ENCODE measurements at places on chromosomes 2 and 18. TPM values are rescaled to one million over a fixed set of nuclear protein-coding genes. Genes with fewer than 3 reads are reported as not detected.

DNA sequence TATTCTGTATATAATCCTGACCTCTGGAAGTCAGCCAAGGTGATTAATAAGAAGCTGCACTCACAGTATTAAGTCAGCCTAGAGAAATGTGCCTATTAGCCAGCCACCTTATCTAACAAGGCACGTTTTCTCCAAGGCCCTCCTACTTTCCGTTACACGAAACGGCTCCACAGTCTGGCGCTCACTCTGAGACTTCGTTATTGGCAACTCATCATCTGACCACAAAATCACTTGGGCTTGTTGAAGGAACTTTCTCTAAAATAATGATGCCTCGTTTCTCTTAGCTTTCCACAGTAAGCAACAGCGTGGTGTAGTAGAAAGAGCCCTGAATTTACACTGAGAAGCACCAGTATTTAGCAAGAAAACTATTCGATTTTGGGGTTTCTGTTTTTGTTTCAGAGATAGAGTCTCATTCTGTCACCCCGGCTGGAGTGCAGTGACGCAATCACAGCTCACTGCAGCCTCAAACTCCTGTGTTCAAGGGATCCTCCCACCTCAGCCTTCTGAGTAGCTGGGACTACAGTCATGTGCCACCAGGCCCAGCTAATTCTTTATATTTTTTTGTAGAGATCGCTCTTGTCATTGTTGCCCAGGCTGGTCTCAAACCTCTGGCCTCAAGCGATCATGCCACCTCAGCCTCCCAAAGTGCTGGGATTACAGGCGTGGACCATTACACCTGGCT, 53.6 kb upstream of the SLC14A1 start:
- DNase-seq: no peak

DNA sequence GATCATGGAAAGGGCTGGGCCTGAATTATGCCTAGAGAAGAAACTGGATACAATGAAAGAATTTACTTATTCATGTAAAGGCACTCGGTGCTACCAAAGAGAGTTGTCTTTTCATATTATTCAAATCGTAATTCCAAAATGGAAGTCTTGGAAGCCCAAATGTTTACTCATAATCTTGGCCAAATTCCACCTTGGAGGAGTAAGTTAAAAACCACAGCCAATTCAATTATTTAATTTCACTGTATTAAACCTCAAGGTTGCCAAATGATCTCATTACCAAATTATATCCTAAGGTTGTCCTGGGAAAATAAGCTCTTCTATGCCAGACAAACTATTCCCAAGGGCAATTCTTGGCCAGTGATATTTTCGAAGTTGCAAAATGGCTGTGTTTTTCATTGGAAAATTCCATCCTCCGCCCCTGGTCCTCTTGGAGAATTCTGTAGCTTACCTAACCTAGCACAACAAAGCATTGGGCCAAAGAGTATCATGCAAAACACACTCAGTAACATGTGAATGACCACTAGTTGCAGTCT, 11.1 kb upstream of the VPS4B start:
- DNase-seq: no peak

DNA sequence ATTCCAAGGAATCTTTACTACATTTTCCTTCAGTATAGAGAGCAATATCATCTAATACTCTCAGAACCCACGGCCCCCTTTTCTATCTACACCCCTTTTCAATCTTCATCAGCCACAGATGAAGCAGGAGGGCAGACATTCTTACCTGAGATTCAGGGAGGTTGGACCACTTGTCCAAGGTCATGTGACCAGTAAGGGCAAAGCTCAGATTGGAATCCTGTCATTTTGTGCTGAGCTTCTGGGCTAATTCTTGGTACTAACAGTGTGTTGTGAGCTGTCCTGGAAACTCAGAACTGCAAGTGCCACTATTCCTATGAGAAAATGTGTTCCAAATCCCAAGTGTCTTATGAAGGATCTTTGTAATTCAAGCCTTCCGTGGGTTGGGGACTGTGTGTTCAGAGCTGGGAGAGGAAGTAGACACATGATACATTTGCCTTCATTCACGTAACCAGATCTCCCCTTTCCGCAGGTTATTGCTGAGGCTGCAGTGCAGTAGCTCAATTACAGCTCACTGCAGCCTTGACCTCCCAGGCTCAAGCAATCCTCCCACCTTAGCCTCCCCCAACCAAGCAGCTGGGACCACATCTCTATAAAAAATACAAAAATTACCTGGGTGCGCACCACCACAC, 3.3 kb downstream of the CHRNA1 start:
- no peak for DNase-seq

GRCh38 chr2:126527836-126528490, 128.0 kb upstream of the GYPC start:
- DNase-seq: no peak

- DNase-seq: no peak
Measured at GRCh38 chr2:39925312-39925711, 146.3 kb upstream of the THUMPD2 start.

ARL4C gene
- polyA plus RNA-seq: 53.0 TPM

GRCh38 chr2:202682274-202682673, 47.5 kb downstream of the FAM117B start:
- DNase-seq: no peak

GAL3ST2 gene
- polyA plus RNA-seq: 0.22 TPM

DNA sequence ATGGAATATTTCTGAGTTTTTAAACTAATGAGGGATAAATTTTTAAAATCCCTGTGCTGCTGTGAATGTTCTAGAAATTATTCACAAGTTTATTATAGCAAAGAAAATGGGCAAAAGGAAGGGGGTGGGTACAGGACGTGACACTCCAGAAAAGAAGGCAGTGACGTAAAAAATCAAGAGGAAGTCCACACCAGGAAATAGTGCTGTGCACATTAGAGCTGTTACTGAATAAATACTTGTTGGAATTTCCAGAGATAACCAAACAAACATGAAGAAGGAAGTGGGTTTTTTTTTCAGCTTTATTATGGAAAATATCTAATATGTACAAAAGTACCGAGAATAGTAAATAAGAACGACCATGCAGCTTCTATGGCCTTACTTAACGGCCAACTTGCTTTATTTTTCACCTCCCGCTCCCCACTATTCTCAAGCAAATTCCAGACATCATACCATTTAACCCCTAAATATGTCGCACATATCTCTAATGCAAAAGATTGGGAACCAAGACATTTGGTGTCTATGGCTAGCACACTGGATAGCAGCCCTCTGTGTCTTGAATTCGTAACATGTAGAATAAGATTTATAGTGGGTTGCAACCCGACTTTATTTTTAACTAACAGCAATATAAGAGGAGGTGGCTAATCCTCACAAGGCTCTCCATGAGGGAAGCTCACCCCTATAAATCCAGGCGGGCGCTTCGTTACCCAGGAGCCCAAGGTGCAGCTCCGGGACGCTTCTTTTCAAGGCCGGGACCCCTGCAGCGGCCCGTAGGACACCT, 580 bp upstream of the NDUFV2 start:
- no peak for DNase-seq
